ENCODE measurements at places on chromosomes 3 and 15.

GRCh38 chr3:28252001-28252431 is 10.6 kb downstream of the CMC1 start:
- DNase-seq = no peak

- DNase-seq = no peak
These were observed 19.3 kb downstream of the IQSEC1 start for GRCh38 chr3:13053893-13054292.

DNA sequence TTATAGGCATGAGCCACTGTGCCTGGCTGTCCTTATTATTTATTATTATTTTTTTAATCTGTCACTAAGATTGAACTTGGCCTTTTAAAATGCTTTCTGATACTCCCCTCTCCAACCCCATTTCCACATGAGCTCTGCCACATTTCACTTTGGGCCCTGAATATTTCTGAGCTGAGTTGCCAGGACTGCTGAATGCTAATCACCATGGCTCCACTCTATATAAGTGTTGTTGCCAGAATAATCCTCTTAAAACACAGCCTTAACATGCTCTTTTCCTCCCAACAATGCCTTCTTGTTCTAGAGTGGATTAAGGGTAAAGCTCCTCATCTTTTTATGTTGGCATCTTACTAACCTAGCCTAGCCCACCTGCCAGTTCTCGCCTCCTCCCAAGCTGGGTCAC is 124.4 kb downstream of the PDZRN3 start:
- DNase-seq = no peak

- no peak for DNase-seq
These were observed 33.3 kb downstream of the CMTM6 start for GRCh38 chr3:32469151-32469874.

DNA sequence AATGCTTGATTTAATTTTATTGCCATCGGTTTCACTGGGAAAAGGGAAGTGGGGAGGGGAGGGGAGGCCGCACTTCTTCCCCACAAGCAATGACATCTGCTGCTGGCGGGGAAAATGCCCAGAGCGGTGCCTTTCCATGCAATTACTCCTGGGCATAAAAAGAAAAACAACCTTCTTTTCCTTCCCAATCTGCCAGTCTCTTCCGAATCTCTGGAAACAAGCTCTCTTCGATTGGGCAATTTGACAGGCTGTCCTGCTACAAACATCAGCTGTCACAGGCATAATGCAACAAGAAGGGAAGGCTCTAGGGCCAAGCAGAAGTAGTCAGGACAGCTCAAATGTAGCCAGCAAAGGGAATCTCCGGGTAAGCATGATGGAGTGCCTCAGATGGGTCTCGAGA is 93.4 kb upstream of the STRIT1 start:
- DNase-seq = no peak

- no peak for DNase-seq
These were observed 56.7 kb upstream of the NUDT16 start for GRCh38 chr3:131324923-131325322.

- DNase-seq = no peak
These were observed 40.1 kb downstream of the FLNB start for GRCh38 chr3:58048301-58048700.

GRCh38 chr3:146283781-146284445 is 33.0 kb upstream of the PLSCR4 start:
- DNase-seq = no peak

- DNase-seq = no peak
These were observed 145.5 kb downstream of the GMNC start for GRCh38 chr3:190716961-190717360.

GRCh38 chr3:85342915-85343314 is 384.1 kb downstream of the CADM2 start:
- no peak for DNase-seq

GRCh38 chr15:57738734-57739237 is 32.3 kb downstream of the POLR2M start:
- no peak for DNase-seq

GRCh38 chr3:10950476-10951294 is 41.9 kb upstream of the SLC6A1 start:
- DNase-seq = no peak

GRCh38 chr3:188583341-188584161 is 429.6 kb downstream of the LPP start:
- no peak for DNase-seq

- no peak for DNase-seq
These were observed 442.9 kb downstream of the MCTP2 start for GRCh38 chr15:94674296-94674695.

- no peak for DNase-seq
These were observed 27.0 kb upstream of the CEMIP start for GRCh38 chr15:80752204-80752603.

DNA sequence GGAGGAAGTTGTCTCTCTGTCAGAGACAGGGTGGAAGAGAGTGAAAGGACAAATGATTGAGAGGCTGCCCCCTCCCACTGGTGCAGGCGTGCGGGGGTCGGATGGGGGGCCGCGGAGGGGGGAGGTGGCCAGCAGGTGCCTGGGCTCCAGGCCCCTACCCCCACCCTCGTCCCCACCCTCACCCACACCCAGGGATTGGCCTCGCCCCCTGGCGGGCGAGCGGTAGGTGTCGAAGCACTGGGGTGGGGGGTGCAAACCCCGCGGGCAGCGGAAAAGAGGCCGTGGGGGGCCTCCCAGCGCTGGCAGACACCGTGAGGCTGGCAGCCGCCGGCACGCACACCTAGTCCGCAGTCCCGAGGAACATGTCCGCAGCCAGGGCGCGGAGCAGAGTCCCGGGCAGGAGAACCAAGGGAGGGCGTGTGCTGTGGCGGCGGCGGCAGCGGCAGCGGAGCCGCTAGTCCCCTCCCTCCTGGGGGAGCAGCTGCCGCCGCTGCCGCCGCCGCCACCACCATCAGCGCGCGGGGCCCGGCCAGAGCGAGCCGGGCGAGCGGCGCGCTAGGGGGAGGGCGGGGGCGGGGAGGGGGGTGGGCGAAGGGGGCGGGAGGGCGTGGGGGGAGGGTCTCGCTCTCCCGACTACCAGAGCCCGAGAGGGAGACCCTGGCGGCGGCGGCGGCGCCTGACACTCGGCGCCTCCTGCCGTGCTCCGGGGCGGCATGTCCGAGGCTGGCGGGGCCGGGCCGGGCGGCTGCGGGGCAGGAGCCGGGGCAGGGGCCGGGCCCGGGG is at the start of gene KAT2B:
Gene KAT2B (plus strand): TSS at position 682 of the 783 bp plus-strand sequence. CDS start 32 bp downstream, at position 714.
- peak; percentile 37 for DNase-seq

DNA sequence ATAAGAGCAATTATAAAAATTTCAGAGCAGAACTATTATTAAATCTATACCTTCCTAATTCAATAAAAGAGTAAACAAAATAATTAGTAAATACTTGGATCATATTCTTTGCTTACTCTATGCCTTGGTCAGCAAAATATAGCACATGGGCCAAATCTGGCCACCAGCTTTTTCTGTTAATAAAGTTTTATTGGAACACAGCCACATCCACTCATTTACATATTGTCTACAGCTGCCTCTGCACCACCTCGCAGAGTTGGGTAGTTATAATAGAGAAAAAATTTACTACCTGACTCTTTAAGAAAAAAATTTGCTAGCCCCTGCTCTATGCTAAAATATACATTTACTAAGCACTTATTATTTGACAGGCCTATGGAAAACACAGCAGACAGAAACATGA is 32.2 kb upstream of the GANC start:
- DNase-seq = no peak

- no peak for DNase-seq
These were observed 281.4 kb downstream of the ADAMTS17 start for GRCh38 chr15:100060276-100060926.

DNA sequence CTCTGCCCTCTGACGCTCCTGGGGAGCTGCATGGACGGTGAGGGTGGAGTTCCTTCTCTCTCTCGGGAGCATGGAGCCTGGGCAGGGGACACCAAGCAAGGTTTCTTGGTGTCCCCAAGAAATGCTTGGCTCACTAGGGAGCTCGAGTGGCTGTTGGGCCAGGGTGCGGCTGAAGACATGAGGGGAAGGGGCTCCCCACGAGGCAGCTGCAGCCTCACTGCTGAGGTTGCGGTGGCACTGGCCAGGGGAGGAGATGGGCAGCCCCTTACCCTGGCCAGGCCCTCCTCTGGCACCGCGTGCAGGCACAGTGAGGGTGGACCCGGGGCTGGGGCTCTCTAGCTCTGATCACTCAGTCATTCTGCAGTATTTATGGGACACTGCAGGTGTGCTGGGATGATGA is 43.5 kb upstream of the SLC41A3 start:
- DNase-seq = no peak

GRCh38 chr3:56976651-56977560 is 83.6 kb upstream of the SPATA12 start:
- peak; percentile 24 for DNase-seq

DNA sequence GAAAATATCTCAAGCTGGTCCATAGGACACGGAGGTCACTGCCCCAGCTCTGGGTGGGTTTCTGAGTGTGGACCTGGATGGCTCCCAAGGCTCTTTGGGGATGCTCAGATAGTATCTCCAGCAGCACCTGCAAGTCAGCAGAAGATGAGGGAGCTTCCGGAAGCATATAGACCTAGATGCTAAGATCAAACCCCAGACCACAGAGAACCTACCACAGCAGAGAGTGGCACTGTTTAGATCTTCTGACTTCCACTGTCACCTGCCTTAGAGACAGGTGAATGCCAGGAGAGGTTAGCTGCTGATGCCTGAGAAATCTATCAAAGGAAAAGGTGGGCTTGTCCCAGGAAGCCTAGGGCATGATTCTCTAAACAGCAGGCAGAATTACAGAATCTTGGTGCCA is 105.7 kb upstream of the TRPM1 start:
- DNase-seq = no peak

DNA sequence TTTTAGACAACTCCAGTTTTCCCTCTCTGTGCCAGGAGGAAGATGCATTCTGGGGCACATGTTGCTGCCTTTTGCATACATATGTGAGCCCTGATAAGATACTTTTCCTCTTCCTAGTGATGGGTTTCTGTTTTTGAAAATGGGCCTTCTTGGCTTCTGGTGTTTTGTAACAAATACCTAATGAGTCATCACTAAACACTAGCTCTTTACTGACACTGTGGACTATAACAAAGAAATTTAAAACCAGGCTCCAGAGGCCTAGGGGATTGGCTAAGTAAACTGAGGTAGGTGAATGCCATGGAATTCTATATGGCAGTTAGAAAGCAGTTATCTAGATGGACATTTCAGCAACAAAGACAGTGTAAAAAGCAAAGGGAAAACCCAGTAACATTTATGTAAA is 93.4 kb upstream of the NR2E3 start:
- no peak for DNase-seq

DNA sequence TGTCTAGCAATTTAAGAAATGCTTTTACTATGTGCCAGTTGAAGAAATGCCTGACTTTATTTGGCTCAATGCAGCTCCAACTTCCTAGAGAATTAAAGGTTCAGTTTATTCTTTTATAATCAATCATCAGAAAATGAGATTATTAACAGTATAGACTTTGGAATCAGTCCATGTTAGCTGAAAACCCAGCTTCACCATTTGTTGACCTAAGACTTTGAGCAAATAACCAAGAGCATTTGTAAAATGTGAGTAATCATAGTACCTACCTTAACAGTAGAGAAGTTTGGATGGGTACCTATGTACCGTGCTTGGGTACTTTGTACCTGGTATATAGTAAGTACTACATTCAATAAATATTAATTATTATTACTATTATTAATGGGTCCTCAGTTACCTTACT is 105.9 kb downstream of the RARB start:
- no peak for DNase-seq

- no peak for DNase-seq
These were observed 8.5 kb downstream of the HTR3D start for GRCh38 chr3:184040010-184040409.

DNA sequence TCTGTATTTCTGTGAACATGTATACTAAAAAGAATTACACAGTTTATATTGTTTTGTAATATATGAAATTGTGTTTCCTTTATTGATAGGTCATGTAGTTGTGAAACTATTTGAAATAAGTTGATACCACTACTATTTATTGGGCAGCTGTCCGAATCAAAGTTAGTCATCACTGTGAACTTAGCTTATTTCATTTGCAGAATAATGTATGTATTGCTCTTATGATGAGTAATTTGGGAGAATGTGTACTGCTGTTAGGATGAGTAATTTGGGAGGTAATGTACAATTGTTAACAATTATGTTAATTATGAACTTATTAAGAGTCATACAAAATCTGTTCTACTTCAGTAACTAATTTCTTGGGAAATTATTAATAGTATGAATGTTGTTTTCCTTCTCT is 22.2 kb downstream of the FXR1 start:
- DNase-seq = no peak

- no peak for DNase-seq
These were observed 228.9 kb downstream of the KBTBD8 start for GRCh38 chr3:67227030-67227429.

GRCh38 chr3:9934235-9934621 is 594 bp downstream of the CRELD1 start:
- DNase-seq = no peak

- DNase-seq = no peak
These were observed 93.3 kb upstream of the BLM start for GRCh38 chr15:90623854-90624253.

GRCh38 chr3:13021141-13022114 is 51.8 kb downstream of the IQSEC1 start:
- DNase-seq = no peak

DNA sequence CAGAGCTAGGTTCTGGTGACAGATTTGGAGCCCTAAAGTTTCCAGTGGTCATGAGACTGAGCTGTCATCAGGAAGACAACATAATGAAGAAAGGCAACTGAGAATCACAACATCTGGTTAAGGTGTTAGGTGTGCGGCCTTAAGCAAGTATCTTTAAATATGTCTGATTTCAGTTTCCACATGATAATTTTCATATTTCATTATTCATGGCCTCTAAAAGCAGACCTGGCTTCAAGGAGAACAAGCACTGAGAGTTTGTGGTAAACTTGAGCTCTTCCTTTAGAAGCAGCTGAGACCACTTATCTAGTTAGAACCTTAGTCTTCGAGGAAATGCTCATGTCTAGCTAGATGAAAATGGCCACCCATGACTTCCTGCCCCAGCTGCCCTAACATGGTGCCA is 25.7 kb upstream of the MYLK start:
- DNase-seq = no peak

DNA sequence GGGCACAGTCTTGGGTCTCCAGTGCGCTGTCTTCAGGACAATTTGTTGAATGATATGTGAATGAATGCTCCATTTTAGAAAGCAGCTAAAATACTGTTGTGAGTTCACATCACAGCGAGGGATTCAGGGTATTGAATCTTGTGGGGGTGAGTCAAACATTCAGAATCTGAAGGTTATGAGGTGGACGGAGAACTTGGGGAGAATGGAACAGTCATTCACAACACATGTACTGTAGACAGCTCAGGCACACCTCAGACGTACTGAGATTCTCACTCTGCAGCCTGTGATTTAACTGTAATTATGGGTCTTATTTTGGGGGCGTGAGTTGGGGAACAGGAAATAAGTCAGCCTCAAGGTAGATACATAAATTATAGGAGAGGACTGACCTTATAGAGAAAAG is 13.9 kb downstream of the CRYBG3 start:
- no peak for DNase-seq

GRCh38 chr3:191362524-191363090 is 32.3 kb upstream of the UTS2B start:
- DNase-seq = no peak

DNA sequence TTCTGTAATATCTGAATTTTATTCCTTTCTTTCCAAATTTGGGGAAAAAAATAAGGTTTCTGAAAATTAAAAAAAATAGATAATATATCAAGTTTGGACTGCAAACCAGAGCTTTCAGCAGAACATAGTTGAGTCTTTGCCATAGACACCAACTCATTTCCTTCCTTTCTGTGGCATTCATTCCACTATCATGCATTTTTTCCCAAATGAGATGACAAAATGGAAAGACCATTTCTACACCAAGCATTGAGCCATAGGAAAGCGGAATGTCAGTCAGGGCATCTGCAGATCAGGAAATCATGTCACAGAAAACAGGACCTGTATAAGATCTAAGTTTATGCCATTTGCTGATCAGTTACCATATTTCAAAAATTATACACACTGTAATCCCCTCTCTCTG is 333.3 kb upstream of the THBS1 start:
- no peak for DNase-seq

Data from anterior cingulate cortex (tissue), 58 donors.